ENCODE measurements at places on chromosomes 2 and 18.

GRCh38 chr2:105635564-105635963, 109.1 kb upstream of the NCK2 start:
- no peak for DNase-seq

DNA sequence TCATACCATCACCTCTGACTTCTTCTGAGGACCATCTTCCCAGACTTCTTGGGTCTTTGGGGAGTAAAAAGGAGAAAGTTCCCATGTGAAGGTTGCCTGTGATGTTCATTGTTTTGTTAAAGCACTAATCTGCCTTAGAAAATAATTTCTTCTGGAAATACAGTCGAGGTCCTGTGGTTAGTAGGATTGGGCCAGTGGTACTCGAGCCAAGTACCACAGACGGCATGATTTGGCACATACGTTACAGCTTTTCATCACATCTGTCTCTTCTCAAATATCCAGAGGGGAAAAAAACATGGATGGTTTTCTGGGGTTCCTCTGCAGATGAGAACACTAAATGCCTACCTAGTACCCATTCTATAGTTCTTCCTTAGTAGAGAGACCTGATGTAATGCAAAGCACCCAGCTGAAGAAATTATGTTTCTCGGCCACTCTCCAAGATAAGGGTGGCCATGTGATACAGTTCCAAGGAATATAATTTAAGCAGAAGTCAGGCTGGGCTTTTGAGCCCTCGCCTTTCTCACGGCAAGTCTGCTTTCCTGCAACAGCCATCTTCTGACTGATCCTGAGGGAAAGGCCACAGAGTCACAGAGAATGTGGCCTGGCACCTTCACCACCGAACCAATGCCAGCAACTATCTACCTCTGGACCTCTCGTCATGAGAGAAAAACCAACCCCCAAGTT, 161.0 kb downstream of the RNF152 start:
- no peak for DNase-seq

GRCh38 chr2:1935476-1935875, 191.2 kb upstream of the PXDN start:
- DNase-seq, result no peak

DNA sequence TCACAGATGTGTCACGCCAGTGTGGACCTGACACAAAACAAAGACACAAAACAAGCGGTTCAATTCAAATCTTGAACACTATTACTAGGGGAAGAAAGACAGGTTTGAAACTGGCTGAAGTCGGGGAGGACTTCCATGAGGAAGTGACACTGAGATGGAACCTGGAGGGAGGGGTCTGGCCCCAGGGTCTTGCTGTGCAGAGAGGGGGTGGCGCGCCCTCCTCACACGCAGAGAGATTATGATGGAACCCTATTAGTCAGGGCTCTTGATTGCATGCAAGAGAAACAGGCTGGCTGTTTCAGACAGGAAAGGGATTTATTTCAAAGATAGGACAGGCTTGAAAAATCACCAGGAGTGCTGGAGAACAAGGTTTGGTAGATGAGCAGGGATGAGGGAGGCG, 363.6 kb upstream of the HS6ST1 start:
- DNase-seq, result no peak

GRCh38 chr2:70557171-70557838, 3.7 kb upstream of the TGFA start:
- DNase-seq, result no peak

Measured in NCI-H226 (cell line).